ENCODE measurements at places on chromosomes 3 and 15.

DNA sequence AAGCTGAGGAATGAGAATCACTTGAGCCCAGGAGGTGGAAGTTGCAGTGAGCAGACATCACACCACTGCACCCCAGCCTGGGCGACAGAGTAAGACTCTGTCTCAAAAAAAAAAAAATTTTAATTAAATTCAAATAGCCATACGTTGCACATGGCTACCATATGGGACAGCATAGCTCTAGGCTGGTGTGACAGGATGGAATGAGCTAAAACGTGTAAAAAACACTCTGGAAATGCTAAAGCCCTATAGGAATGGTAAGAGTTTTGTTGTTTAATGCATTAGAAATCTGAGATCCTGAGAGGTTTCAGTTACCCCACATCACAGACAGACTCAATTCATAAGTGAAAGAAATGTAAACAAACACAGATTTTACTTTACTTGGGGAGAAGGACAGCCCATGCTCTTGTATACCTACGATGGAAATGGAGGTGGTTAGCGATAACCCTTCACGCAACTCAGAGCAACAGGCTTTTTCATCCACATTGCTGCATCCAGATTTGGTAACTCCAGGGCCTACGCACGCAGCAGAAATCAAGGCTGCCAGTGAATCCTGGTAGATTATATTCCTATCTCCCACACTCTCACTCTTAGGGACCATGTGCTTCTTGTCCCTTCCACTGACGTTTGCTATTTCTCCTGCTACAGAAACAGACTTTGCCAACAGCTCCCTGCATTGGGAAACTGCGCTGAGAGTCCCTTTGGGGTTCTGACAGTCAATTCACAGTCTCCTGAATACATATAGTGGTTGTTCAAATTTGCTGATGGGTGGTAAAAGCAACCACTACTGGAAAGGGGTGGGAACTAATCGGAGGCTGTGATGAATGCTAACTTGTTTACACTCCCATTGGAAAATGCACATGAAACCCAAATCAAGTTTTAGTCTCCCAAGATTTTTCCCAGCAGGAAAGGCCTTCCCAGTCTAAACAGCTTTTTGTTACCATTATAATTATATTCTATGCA is 3.1 kb downstream of the SH3BP5 start:
- DNase-seq, result no peak

DNA sequence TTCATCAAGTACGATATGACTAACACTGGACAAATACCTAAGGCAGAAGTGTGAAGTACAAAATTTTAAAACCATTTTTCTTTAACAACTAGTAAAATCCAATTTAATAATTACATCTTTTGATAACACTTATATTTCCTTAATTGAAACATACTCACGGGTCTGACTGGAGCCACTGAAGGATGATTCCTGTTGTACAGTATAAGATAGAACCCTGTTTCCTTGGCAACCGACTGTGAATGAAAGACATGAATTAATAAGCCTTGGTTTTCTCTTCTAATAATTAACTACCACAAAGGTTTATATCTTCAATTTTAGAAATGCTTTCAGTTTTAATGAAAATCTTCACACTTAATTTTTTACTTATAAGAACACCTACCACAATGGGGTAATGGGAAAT is 19.4 kb downstream of the DHX36 start:
- no peak for DNase-seq

- no peak for DNase-seq
These were observed 22.2 kb downstream of the P2RY1 start for GRCh38 chr3:152857082-152857481.

DNA sequence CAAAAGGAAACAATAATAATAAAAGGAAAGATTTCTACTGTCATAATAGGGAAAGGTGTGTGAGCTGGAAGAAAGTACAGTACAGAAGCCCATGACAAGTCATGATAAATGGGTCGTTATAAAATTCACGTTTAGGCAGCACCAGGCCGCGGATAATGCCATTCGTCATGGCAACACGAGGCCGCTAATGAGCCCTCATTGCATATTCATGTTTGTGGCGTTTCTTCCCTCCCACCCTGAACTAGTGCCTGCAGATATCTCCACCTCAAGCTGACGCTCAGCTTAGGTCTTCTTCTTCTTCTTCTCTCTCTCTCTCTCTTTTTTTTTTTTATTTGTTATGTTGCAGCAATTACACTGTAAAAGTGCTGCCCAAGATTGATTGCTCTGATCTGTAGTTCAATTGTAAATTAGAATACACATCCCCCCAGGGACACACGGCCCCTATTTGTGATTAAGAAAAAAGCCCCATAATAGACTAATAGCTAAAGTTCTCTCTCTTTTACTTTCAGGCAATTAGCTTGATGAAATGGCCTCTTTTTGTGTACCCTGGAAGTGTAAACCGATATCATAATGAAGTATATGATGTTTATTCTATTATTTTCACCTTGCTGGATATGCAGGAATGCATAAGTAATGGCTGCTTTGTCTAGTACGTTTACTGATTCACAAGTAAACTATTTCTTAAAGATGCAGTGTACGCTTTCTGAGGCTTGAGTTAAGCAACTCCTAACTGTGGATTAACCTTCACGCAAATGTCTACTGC is 61.9 kb upstream of the NR2F2 start:
- no peak for DNase-seq

DNA sequence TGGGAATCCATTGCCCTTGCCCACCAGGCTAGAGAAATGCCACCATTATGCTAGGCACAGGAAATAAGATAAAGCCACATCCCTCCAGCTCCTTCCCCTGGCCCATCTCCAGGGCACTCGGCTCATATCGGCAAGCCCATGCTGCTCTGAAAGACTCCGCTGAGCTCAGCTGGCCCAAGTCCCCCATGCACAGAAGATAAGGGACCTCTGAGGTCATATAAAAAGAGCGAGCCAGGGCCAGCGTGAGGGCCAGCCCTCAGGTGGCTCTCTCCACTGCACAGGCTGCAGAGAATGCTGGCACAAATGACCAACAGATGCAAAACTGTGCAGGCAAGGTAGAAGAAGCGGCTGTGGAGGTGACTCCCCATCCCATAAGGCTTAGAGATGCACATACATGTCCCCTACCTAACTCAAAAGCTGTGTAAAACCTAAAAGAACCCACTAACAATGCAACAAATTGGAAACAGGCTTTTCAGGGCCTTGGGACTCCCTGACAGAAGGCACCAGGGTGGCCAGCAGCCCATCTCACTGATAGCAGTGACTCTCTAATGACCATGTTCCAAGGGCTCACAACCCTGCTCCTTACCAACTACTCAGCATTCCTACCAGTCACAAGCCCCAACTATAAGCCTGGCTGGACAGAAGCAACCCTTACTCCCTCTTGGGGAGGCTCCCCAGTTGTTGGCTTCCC is 3.0 kb downstream of the RAB6B start:
- no peak for DNase-seq

DNA sequence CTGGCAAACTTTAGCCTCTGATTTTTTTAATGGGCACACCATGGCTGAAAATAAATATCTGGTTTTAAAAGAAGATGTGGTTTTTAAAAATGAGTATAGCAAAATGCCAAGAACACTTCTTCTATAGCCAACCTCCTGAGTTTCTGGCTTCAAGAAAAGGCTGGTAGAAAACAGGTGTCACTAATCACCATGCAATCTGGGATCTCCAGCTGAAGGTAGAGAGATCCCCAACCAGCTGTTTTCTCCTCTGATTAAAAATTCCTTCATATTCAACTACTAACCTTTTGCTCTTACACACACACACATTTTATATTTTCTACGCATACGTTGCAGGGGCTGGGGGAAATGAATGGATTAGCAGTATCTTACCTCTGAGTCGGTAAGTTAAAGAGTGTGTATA is 279.6 kb upstream of the ROBO2 start:
- DNase-seq, result no peak

DNA sequence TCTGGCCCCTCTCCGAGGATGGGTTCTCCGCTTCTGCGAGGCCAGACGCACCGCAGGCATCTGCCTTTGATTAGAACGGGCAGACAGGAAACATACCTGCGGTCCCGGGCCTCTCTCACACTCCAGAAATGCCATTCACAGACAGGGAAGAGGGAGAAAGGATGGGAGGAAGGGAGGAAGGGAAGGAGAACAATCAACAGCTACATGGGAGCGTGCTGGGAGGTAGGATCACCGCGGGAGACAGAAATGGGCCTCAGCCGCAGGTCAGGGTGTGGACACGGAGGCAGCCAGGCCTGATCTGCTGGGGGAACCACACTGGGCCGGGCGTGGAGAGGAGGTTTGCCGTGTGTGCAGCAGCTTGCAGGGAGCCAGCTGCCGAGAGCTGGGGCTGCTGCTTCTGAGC is 90.7 kb upstream of the RGMA start:
- DNase-seq, result no peak

DNA sequence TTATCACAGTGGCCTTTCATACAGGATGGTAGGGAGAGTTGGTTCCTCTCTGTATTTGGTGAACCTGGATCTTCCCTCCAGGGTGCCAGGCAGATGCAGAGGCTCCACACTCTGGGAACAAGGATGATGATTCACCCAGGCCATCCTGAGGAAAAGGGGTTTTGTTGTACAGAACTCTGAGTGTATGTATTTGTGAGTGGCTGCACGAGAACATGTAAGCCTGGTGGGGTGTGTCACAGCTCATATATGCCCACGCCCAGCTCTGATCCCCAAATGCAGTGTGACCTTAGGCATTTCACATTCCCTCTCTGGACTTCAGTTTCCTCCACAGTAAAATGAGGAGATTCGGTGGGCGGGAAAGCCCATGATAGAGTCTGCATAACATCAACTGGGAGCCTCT is 11.6 kb upstream of the CILP start:
- DNase-seq, result no peak

DNA sequence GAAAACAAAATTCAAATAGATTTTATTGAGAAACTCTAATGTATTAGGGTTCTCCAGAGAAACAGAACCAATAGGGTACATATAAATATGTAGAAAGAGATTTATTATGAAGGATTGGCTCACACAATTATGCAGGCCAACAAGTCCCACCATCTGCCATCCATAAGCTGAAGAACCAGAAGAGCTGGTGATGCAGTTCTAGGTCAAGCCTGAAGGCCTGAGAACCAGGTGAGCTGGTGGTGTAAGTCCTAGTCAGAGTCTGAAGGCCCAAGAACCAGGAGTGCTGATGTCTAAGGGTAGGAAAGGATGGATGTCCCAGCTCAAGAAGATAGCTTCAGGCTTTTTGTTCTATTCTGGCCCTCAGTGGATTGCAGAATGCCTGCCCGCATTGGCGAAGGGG is 2.6 kb upstream of the NFKBIZ start:
- DNase-seq, result no peak

DNA sequence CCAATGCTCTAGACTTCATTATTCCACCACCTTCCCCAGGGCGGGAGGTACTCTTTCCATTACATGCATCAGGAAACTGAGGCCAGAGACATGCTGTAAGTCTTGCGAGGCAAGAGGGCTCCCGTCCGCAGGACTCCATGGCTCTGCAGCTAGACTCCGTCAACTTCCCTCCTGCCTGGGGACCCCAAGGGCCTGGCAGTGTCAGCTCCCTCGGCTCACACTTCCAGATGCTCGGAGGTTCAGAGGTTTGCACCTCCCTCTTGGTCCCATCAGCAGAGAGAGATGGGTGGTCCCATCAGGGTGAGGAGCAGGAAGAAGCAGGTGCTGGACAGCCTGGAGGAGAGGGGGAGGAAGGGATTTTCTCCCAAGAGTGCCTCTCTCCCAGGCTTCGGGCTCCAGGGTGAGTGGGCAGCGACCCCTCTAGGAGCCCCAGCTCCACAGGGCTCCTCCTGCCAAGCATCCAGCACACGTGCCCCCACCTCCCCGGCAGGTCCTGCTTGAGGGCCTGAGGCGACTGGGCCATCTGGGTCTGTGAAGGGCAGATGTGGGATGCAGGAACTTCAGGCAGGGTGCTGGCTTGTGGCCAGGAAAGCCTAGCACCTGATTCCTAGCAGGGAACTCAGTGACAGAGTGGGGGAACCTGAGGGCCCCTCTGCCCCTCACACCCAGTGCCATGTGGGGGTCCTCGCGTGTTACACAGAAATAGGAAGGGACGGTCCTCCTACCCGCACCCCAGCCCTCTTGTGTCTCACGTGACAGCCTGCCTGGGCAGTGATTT is 9.3 kb downstream of the PAK6 start:
- no peak for DNase-seq

DNA sequence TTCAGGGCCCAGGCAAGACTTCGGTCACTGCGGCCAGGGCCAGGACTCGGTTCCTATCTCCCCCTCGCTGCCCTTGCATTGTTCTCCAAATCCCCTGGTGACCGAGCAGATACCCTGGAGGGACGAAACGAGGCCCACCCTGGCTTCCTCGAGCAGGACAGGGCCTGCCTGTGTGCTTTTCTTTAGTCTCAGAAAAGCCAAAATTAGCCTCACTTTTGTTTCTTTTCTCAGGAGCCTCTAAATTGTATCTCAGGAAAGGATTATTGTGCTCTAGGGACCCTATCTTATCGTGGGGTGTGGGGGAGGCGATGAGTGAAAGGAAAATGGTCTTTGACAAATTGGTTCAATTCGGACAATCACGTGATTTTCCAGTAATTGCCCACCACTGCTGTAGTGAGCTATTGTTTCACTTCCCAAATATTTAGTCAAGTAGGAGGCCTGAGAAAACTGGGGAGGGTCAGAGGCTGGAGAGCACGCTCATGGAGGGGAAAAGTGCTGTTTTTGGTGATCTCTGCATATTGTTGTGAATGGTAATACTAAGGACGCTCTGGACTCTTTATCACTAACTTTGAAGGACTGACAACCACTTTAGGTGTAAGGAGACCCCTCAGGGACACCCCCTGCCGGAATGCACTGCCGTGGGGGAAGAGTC is 61.6 kb downstream of the TMEM44 start:
- no peak for DNase-seq

GRCh38 chr15:27235681-27236080 is 264.7 kb downstream of the GABRG3 start:
- DNase-seq, result no peak

GRCh38 chr3:8848696-8849131 is 79.3 kb upstream of the OXTR start:
- no peak for DNase-seq

DNA sequence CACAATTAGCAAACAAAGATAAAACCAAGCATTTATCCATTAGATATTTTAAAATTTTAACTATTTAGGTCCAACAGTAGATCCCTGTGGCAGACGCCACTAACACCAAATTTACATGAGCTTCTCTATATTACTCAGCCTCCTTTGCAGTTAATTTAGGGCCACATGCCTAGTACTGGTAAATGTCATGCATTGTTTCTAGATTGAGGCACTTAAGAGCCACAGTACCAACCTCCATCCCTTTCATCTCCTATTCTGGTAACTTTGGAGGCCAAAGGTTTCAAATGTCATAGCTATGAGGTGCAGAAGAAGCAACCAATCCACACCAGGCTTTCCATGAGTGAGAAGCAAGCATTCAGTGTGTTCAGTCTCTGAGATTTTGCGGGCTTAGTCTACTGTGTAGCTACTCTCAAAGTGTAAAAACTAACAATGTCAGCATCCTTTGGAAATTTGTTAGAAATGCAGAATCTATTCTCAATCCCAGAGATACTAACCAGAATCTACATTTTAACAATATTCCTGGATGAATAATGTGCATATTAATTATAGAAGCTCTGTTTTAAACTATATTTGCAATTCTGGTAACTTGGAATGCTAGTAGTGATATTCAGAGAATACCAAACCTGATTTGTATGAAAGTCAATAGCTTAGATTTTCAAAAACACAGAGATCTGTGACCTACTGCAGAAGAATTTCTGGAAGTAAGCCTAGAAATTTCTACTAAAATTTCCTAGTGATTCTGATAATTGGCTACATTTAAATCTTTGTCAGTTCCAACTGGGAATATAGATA is 206.3 kb upstream of the CD96 start:
- no peak for DNase-seq

Data from stimulated activated CD8-positive, alpha-beta memory T cell treated with anti-CD3 and anti-CD28 coated beads, Interleukin-15, amount 100 ng/mL, for 1 hour (primary cell).